ENCODE measurements at places on chromosomes 5 and 9.

GRCh38 chr9:123460091-123460490 lies 104.1 kb downstream of the CRB2 start:
- no peak for DNase-seq

- DNase-seq, result no peak
Observed at GRCh38 chr5:83972236-83972635, 251.6 kb upstream of the HAPLN1 start.

DNA sequence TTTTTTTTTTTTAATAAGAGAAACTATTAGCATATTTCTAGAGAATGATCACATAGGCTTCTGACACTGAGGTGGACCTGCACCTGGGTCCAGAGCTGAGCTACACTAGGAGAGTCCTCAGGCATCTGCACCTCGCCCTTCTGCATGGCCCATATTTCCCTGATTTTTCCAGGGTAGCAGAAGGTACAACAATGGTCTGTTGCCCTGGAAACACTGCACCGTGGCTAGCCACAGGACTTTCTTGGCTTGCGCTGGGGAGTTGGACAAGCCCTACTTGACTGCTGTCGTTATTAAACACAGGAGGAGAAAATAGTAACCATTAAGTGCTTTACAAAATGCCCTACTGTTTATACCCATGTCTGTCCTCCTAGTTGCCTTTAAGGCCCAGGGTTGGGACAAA lies 615.7 kb upstream of the MEF2C start:
- DNase-seq, result no peak

- DNase-seq, result no peak
Observed at GRCh38 chr9:91677822-91678436, 254.3 kb upstream of the NFIL3 start.

DNA sequence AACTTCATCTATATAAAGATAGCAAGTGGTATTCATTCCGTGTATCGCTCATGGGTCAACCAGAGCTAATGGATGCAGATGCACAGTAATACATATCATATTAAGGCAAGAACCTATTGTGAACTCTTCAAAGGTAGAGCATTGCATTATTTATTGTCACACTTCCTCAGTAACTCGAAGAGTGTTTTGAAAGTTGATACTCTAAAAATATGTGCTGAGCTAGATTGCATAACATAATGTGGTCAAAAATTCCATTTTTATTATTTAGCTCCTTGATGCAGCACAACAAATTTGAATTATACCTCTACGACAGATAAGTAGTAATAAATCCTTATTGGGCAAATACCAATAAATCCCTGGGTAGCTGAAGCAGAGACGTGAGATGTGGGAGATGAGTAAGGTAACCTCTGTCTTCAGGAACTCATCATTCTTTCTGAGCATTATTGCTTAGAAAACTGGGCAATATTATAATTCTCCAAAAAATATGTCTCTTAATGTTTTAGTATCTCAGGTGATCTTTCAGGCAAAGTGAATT lies 70.3 kb downstream of the CDH18 start:
- no peak for DNase-seq

DNA sequence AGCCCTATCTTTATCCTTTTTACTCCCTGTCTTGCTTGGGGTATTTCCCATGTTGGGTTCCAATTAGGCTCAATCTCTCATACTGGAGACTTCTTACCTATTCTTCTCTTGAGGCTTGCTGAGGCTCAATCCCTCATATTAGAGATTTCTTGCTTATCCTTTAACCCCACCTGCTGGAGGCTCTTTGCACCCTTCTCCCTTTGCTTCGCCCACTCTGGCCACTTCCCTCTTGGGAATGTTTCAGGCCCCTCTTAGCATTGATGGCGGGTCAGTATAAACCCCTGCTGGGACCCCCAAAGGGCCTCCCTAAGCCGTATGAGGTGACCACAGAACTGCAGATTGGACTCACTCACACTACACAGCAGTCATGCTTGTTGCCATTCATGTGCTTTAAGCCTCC lies 69.3 kb upstream of the CDK20 start:
- DNase-seq, result no peak

GRCh38 chr5:135236908-135237747 lies 161.9 kb downstream of the MACROH2A1 start:
- DNase-seq, result no peak

GRCh38 chr5:174307031-174307408 lies 261.5 kb downstream of the NSG2 start:
- no peak for DNase-seq

DNA sequence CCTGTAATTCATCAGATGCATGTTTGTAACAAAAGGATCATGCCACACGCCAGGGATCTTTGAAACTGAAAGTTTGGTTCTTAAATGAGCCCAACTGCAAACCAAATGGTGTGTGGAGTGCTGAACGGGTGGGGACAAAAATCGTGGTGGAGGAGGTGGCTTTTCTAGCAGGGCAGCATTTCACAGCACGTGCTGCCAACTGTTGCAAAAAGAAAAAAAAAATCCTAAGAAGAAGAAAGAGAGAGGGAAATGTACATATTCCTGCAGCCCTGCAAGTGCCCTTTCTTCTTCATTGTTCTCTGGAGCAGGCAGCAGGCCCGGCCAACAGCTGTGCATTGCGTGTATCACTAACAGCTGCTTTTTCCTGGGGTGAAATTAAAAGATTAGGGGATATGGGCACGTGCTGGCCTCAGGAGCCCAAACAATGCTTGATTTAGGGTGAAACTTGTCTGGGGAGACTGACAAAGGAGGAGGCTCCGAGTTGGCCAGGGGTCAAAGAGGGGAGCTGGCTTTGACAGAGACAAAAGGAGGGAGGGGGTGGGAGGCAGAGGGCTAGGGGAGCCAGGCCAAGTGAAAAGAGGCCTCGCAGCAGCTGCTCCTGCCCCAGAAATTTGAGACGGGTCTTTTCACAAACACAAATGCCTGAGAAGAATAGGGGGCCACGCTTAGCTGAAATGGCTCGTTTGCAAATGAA lies 73.0 kb downstream of the GADD45G start:
- DNase-seq, result no peak

GRCh38 chr5:139869042-139869790 lies 73.6 kb downstream of the PSD2 start:
- DNase-seq, result no peak

- no peak for DNase-seq
Observed at GRCh38 chr5:134530301-134531077, 5.0 kb downstream of the JADE2 start.

DNA sequence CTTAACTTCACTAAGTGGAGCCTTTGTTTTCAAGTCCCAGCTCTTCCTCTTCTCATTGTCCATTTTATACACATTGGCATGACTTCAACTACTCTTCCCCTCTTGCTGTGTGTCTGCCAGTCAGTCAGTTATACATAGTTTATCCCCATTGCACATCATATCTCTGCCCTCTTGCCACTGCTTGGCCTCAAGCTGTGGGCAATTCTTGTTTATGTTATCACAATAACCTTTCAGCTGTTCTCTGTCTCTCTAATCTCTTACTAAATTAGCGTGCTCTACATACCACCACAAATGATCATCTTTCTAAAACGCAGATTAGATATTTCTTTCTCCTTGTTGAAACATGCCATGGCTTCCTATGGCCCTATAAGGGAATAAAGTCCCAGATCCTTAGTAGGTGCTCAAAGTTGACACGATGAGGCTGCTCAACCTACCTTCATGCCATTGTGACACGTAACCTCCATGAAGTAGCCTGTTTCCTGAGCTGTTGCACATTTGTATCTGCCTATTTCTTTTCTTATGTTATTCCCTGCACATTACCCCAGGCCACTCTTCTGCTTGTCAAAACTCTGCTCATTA lies 239.3 kb downstream of the GAS1 start:
- DNase-seq, result no peak

DNA sequence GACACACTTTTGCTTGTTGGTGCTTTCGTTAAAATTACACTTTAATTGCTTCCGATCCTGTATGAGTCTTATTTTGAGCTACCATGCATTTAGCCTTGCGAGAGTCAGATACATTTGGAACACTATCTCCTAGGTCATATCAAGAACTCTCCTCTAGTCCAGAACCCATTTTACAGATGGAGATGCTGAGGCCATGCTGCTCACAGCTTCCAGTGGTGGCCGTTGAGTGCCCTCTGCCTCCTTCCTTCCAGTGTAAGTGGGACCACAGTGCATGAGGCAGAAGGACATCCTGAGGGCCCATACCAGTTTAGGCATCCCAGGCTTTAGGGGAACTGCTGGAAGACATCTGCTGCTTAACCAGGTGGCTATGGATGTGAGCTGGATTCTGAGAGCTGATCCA lies 6.9 kb downstream of the CCNI2 start:
- DNase-seq, result no peak
